ENCODE measurements at places on chromosomes 7 and 10.

DNA sequence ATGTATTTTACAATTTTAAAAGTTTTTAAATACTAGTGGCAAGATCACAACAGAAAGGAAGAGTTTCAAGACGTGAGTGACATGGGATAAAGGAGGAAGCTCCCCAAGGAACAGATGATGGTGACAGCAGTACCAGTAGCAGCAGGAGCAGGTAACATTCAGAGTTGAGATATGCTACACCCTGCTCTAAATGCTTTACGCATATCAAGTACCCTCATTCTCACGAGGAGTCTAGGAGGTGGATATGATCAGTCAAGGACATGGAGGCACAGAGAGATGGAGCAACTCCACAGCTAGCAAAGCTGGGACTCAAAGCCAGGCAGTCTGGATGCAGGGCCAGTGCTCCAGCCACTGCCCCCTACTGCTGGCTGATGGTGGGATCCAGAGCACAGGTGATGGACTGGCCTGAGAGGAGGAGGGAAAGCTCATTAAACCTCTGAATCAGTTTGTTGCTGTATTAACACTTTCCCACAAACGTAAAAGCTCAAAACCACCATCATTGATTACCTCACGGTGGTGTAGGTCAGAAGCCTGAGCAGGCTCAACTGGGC, 17.5 kb downstream of the RP9 start:
- DNase-seq, result no peak

DNA sequence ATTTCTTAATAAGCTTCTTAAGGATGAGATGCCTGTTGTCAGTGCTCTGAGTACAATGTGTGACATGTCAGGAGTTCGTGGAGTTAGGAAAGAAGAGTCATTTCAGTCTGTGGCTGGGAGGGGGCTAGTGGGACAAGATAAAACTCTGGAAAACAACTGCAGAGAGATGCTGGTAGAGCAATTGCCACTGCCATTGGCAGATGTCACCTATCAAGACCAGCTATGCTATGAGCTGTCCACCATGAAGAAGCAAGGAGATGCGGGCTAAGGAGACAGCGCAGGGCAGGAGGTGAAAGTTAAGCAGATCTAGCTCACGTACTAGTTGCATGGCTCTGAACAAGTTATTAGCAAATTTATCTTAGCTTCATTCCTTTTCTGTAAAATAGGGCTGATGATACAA, 756.7 kb downstream of the KCNMA1 start:
- no peak for DNase-seq

- DNase-seq, result no peak
These were observed 730.8 kb downstream of the SUGCT start for GRCh38 chr7:40865441-40866233.

DNA sequence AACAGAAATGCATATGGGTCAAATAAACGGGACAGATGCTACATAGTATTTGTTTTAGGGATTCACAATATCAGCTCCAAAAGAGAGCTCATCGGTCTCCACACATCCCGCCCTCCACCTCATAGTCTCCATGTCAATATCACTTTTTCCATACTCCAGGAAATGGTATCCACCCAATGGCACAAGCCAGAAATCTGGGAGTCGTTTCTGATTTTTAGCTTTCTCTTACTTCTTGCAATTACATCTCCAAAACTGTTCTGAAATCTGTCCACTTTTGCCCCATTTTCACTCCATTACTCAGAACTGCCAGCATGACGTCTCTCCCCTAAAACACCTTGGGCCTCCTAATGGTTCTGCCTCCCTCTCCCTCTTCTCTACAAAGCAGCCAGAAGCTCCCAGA, 47.4 kb upstream of the EZH2 start:
- peak; percentile 64 for DNase-seq

- no peak for DNase-seq
These were observed 125.1 kb downstream of the ADAM12 start for GRCh38 chr10:126263006-126263676.

DNA sequence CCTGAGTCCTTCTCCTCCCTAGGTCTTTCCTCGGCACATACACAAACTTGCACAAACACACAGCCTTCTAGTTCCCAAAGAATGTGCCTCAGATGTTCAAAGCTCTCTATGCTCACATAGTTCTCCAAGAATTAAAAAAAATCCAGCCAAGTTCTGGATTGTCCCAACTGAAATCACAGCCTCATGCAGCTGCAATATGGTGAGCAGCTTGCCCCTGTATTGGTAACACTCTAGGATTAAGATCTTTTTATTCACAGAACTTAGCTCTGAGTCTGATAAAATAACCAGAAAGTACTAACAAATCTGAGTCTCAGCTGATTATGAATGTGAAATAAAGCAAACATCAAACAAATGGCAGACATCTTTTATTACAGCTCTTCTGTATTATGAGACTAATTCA, 604.8 kb upstream of the PFKP start:
- no peak for DNase-seq

DNA sequence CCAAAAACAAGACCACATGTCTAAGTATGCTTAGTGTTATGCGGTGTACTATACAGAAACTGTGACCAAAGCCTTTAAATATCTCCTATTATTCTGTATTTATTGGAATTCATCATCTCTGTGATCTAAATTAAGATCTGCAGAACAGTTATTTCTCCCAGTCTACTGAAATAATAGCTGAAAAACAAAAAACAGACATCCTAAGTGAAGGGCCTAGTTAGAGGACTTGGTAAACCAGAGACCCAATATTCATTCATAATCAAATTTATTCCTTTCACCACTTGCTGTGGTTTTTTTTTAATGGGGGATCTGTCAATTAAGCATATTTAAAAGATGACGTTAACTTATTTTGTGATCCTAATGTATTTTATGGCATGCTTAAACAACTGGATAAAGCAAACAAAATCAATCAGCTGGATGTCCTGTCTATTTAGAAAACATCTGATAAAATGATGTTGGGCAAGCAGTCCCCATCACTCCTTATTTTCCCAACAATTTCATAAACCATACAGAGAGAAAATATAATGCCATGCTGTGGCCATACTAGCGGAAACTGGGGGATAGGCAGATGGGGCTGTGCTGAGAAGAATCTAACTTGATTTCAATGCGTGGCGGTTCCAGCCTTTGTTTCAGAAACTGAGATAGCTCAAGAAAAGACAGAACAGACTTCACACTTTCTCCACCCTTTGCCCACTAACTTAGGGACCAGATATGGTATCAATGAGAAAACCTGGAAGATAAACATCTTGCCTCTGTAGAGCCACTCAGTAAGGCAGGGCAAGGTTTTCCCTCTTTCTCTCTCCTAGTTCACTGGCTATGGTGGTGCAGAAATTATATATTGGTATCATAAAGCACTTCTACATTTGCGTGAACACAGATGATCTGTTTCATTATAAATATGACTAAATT, 32.9 kb downstream of the ICA1 start:
- no peak for DNase-seq

DNA sequence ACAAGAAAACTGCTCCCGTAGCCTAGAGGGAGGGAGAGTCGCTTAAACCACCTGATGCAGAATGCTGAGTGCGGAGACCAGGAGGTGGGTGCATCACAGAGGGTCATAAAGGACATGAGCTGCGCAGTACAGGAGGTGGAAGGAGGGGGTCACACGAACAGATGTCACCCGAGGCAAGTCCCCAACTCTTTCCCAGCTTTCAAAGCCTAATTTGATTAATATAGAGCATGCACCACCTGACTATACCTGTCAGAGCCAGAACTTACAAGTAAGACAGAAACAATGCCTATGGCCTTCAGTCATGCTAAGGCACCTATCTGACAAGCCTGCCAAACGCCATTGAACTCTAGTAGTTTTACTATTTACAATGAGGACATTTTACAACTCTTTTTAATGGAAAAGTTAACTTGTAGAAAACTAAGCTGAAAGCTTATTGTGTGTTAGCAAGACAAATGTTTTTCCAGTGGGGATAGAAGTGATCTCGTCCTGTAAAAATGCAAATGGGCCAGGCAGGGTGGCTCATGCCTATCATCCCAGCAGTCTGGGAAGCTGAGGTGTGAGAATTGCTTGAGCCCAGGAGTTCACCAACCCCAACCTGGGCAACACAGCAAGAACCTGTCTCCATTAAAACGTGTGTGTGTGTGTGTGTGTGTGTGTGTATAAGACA, 1.1 kb upstream of the VOPP1 start:
- no peak for DNase-seq

DNA sequence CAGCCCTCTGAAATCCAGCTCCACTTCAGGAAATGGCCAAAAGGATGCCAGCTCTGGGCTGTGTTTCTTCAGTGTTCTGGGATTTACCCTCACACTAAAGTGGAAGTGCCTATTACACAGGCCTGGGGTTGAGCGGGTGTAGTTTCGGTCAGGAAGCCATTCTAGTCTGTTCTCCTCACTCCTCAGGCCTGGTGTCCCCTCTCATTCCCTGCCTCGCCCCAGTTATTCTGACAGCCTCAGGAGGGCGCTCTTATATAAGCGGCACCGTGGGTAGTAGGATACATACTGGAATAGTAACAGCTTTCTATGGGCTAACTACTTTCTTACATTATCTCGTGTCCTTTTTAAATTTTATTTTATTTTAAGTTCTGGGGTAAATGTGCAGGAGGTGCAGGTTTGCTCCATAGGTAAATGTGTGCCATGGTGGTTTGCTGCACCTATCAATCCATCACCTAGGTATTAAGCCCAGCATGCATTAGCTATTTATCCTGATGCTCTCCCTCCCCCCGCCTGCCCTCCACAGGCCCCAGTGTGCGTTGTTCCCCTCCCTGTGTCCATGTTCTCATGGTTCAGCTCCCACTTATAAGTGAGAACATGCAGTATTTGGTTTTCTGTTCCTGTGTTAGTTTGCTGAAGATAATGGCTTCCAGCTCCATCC, 12.2 kb upstream of the LGI1 start:
- no peak for DNase-seq

- DNase-seq, result no peak
These were observed 19.1 kb upstream of the ARMS2 start for GRCh38 chr10:122435212-122435827.

DNA sequence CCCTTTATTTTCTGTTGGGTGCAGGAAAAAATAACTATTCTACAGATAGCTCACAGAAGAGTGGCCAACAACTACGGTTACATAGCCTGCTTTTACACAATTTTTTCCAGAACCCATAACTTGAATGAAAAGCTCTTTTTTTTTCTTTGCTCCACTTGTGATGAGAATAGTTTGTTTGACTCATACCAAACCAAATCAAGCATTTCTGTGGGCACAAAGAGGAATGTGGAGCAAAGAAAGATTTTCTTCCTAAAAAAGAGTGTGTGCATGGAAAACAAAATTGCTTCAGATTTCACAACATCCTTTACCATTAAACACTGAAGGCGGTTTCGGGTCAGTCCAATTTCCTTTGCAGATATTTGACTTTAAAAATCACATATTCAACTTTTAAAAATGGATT, 54.8 kb upstream of the RAB11FIP2 start:
- no peak for DNase-seq

DNA sequence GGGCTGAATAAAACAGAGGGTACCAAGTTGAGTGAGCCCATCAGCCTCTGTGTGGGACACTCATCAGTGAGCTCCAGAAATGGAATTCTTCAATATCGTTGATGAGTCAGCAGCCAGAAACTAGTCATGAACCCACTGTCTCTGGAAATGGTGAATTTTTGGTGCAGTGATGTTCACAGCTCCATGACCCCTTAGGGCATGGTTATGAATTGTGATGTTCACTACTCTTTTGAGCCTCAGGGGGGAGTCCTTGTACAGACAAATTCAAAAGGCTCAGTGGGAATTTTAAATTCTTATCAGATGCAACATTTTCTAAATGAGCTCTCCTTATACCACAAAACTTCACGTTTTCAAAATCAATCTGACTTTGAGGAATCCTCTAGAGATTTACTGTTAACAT, 335.7 kb downstream of the PHTF2 start:
- no peak for DNase-seq

- DNase-seq, result no peak
These were observed 312.6 kb upstream of the BMPER start for GRCh38 chr7:33592718-33593117.

DNA sequence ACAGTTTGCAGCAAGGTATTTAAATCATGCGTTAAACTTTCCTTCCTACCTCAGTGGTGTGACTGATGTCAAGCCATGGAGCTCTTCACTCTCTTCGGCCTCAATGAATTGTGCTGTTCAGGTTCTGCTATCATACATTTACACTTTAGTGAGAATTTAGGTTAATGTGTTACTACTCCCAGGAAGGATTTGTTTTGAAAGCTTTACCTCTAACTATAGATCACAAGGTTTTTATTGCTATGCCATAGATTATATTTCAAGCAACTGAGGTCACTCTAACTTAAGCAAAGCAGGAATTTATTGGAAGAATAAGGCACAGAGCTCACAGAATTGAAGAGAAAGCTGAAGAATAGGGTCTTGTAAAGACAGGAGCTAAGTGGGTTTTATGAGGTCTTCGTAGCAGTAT, 11.0 kb upstream of the ADD3 start:
- no peak for DNase-seq

GRCh38 chr10:69088801-69089501, 1.0 kb downstream of the SRGN start:
- no peak for DNase-seq

DNA sequence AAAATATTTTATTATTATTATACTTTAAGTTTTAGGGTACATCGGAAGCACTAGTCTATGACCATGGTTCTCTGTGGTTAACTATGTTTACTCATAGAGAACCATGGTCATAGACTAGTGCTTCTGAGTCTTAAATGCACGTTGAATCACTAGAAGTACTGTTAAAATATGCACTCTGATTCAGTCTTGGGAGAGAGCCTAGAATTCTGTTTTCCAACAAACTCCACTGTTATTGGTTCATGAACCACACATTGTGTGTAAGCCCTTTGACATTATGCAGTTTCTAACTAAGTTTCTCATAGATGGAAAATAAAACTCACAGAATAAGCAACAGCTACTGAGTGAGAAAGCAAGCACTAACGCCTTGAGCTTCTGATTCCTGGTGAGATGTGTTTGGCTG, 1120.6 kb downstream of the SORCS1 start:
- no peak for DNase-seq

DNA sequence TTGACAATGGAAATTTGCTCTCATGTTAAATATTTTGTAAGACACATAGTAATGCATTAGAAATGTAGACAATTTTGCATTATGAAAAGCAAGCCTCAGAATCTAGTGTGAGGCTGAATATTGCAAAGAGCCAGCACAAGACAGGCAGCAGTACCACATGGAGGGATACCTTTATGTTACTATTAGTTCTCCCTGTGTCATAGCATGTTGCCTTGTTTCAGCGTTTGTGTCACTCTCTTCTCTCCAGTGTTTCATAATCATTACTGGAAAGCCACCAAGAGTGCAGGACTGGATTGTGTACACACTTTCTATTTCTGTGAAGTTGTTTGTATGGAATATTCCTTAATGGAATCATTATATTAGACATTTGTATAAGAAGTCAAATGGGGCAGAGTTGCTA, 8.5 kb downstream of the AHR start:
- no peak for DNase-seq

DNA sequence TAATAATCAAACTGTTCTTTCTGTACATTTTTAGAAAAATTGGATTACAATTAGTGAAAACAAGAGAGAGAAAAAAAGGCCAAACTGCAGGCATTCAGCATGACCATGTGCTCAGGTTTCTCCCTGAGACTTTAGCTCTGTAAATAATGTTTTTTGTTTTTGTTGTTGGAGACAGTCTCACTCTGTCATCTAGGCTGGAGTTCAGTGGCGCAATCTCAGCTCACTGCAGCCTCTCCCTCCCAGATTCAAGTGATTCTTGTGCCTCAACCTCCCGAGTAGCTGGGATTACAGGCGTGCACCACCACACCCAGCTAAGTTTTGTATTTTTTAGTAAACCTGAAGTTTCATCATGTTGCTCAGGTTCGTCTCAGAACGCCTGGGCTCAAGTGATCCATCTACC, 23.0 kb downstream of the BZW2 start:
- DNase-seq, result no peak

- no peak for DNase-seq
These were observed 38.9 kb upstream of the SLF2 start for GRCh38 chr10:100873827-100874326.

- no peak for DNase-seq
These were observed 140.6 kb downstream of the GNAI1 start for GRCh38 chr7:80275192-80275605.

All from left hindlimb (tissue), 1 donor.